A549 treated with RU486 at 1 μM for 4 hours (cell line): ENCODE measurements at places on chromosomes 13 and 19. TPM values are rescaled to one million over a fixed set of nuclear protein-coding genes. Genes with fewer than 3 reads are reported as not detected.

ACP7 gene
- 0.14 to 0.24 TPM (median 0.17 TPM) in 4 of 5 replicates, not detected in the other for total RNA-seq

SGCG gene
- not detected in 5 replicates for total RNA-seq

SMIM44 gene
- not detected in 5 replicates for total RNA-seq

EDDM13 gene
- total RNA-seq = not detected in 5 replicates

CGB3 gene
- total RNA-seq = 0.38 TPM in 1 of 5 replicates, not detected in the others

C19orf38 gene
- 0.12 to 0.15 TPM in 2 of 5 replicates, not detected in the others for total RNA-seq

CAMSAP3 gene
- total RNA-seq = 2.8 to 5.5 TPM (median 4.3 TPM) in 5 replicates
